ENCODE measurements at places on chromosomes 2 and 18.

DNA sequence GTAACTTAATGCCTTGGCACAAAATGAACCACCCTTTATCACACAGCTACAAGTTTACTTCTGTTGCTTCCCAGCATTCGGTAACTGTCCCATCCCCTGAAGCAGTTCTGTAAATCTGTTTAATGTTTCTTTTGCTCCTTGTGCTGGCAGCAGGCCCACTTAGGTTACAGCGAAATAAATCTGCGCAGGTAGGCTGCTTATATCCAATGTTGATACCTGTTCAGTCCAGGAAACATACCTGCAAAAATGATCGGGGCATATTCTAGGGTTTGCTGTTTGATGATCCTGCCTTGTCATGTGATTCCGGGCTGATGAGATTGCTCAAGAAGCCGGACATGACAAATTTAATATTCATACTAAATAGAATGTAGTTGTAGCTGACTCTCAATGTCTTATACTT lies 23.3 kb downstream of the PELI1 start:
- no peak for DNase-seq
- no peak overlapping the region for H3K4me3 ChIP-seq
- H3K27me3 ChIP-seq, result no peaks in the 10 kb centered on the region
- peaks cover 14% of the 10 kb centered on the region for H3K36me3 ChIP-seq

GRCh38 chr2:200257570-200257969 lies 48.9 kb upstream of the SPATS2L start:
- DNase-seq, result no peak
- no peak overlapping the region for H3K4me3 ChIP-seq
- H3K27ac ChIP-seq, result peak overlapping the region; percentile 17
- no peaks in the 10 kb centered on the region for H3K36me3 ChIP-seq
- H3K27me3 ChIP-seq, result no peaks in the 10 kb centered on the region
- peaks cover 26% of the 10 kb centered on the region for H3K4me1 ChIP-seq

DNA sequence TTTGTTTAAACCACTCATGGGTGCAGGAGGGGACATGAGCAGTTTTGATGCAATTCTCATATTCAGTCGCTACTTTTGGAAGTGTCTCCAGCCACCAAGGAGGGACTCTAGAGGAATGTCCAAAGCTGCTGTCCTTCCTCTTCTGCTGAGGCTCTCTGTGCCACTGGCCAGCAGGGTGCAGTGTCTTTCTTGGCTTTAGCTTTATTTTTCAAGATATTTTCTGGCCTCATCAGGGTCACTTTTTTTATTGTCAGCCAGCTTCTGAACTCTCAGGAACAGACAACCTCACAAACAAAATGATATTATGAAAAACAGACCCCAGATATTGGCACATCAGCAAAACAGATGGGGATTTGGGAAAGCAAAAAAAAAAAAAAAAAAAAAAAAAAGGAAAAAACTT lies 289.3 kb upstream of the ZSWIM2 start:
- H3K4me3 ChIP-seq, result no peak overlapping the region
- no peak overlapping the region for H3K27ac ChIP-seq
- no peaks in the 10 kb centered on the region for H3K36me3 ChIP-seq

DNA sequence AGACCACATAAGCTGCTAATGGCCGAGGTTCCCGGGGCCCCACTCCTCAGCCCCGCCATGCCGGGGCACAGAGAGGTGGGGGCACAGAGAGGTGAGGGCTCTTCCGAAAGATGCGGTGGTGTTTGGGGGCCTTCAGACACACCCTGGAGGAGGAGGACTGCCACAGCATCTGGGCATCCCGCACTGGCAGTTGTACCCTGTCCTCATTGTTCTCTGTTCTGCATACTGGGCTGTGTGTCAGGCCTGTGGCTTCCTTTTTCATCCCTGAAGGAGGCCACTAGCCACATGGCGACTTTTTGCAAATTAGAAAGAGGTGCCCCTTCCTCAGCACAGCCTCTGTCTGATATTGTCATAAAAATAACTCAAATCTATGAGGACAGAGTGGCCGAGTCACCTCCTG lies 150.1 kb downstream of the CTIF start:
- no peak for DNase-seq
- H3K4me1 ChIP-seq, result peaks cover 4% of the 10 kb centered on the region
- H3K36me3 ChIP-seq, result peaks cover 8% of the 10 kb centered on the region
- H3K27me3 ChIP-seq, result no peaks in the 10 kb centered on the region
- H3K27ac ChIP-seq, result no peak overlapping the region

DNA sequence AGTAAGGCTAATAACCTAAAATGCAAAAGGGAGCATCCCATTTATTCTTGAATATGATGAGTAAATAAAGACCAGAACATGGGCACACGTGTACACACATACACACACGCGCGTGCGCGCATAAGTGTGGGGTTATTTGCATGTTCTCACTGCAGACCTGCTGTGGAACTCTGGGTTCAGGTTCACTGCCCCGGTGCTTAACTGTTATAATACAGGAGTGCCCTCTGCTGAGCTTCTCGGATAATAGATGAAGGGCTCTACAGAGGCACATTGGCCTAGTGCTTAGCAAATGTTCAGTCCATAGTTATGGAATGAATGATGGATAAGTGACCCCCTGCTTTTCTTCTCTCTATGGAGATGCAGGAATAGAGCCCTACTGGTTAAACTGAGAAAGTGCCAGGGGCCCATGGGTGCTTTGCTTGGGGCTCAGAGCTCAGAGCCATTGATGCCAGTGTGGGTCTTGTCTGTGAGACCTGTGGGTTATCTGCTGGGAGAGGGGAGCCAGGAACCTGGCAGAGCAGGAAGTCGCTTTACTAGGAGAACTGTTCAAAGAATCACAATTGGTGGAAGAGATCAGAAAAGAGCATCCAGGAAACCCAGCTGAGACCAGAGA lies 3.6 kb upstream of the ARL4C start:
- no peak overlapping the region for H3K4me3 ChIP-seq
- peaks cover 13% of the 10 kb centered on the region for H3K27me3 ChIP-seq
- no peaks in the 10 kb centered on the region for H3K36me3 ChIP-seq

DNA sequence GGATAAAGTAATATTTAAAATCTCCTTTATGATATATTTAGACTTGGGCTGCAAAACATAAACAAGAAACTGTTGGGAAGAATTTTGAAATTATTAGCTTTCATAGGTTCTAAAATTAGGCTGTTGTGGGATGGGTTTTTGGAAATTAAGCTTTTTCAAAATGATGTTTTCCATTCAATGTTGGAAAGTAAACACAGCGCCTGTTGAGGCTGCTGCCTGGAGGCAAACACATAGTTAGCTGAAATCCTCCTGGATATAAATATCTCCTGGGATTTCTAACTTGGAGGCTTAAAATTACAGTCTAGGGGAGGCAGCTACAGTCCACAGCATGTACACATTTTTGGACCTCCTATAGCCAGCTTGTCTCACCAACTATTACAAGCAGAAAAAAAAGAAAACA lies 197.3 kb downstream of the DCC start:
- peaks cover 3% of the 10 kb centered on the region for H3K27me3 ChIP-seq
- no peaks in the 10 kb centered on the region for H3K36me3 ChIP-seq
- H3K27ac ChIP-seq, result no peak overlapping the region
- H3K4me1 ChIP-seq, result peaks cover 6% of the 10 kb centered on the region
- DNase-seq, result no peak

DNA sequence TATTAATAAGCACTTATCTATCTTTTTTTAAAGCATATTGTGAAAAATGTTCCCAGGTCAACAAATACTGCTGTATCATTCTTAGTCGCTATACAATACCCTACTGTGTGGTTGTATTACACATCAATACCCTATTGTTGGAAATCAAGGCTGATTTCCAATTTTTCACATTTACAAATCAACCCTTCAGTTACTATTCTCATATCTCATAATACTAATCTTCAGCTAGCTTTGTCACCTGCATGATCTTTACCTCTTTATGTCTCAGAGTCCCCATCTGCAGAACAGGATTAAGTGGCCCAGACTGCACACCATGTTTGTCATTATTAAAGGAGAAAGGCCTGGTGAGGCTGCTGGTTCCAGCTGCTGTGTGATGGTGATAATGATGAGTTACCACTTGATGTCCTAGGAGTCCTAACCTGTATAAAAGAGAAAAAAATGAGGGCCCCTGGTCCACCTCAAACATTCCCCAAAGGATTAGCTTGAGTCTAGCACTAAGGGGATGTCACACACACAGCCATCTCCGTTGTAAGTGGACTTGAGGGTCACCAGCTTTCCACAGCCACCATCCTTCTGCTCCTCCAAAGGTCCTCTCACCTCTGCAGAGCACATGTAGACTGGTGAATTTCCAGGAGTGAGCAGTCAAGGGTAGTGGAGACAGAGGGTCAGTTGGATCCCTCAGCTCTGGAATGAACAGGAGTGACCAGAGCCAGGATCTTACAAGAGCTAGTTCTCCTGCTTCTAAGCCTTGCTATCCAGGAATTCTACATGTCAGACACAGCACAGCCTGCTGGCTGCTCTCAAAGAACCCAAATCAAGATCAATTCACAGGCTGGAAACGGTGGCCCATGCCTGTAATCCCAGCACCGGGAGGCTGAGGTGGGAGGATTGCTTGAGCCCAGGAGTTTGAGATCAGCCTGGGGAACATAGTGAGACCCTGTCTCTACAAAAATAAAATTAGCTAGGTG lies 36.0 kb upstream of the BIN1 start:
- no peak for DNase-seq
- H3K4me3 ChIP-seq, result no peak overlapping the region
- peak overlapping the region; percentile 37 for H3K27ac ChIP-seq
- H3K27me3 ChIP-seq, result peaks cover 11% of the 10 kb centered on the region
- no peaks in the 10 kb centered on the region for H3K4me1 ChIP-seq

DNA sequence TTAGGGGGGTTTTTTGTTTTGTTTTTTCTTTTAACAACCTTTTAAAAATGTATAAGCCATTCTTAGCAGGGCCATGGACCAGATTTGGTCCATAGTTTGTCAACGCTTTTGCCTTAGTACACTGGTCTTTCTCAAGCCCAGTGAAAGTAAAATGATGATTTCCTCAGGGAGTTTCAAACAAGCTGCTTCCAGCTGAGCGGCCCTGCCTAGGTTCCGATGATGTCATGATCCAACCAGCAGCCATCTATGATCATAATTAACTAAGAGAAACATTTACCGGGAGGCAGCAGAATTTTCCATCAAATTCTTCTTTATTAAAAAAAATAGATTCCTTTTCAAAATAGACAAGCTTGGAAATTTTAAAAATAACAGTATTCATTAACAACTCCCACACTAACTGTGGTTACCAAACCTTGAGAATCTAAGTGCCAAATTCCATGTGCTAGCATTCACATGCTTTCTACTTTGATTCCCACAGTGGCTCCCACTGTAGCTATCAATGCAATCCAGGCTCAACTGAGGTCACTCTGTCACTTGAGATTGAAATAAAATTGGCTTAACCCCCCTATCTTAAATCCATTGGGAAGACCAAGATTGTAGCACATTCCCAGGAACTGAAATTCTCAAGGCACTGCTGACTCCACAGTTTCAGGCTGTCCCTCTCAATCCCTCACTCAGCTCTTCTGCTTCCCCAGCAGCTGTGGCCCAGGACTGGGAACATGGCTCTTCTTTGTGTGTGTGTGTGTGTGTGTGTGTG lies 148.9 kb downstream of the RNF152 start:
- peaks cover 26% of the 10 kb centered on the region for H3K4me1 ChIP-seq
- DNase-seq, result no peak
- no peak overlapping the region for H3K27ac ChIP-seq

- H3K27me3 ChIP-seq, result no peaks in the 10 kb centered on the region
- no peak overlapping the region for H3K4me3 ChIP-seq
- H3K4me1 ChIP-seq, result no peaks in the 10 kb centered on the region
- DNase-seq, result no peak
- H3K27ac ChIP-seq, result no peak overlapping the region
Measured at GRCh38 chr2:173326806-173327205, 27.9 kb upstream of the CDCA7 start.

- no peaks in the 10 kb centered on the region for H3K27me3 ChIP-seq
- no peaks in the 10 kb centered on the region for H3K4me1 ChIP-seq
Measured at GRCh38 chr2:13574831-13575230, 858.1 kb downstream of the TRIB2 start.

- no peak for DNase-seq
- peaks cover 3% of the 10 kb centered on the region for H3K27me3 ChIP-seq
- no peaks in the 10 kb centered on the region for H3K36me3 ChIP-seq
- H3K4me3 ChIP-seq, result no peak overlapping the region
Measured at GRCh38 chr2:38170067-38170466, 94.1 kb upstream of the CYP1B1 start.

DNA sequence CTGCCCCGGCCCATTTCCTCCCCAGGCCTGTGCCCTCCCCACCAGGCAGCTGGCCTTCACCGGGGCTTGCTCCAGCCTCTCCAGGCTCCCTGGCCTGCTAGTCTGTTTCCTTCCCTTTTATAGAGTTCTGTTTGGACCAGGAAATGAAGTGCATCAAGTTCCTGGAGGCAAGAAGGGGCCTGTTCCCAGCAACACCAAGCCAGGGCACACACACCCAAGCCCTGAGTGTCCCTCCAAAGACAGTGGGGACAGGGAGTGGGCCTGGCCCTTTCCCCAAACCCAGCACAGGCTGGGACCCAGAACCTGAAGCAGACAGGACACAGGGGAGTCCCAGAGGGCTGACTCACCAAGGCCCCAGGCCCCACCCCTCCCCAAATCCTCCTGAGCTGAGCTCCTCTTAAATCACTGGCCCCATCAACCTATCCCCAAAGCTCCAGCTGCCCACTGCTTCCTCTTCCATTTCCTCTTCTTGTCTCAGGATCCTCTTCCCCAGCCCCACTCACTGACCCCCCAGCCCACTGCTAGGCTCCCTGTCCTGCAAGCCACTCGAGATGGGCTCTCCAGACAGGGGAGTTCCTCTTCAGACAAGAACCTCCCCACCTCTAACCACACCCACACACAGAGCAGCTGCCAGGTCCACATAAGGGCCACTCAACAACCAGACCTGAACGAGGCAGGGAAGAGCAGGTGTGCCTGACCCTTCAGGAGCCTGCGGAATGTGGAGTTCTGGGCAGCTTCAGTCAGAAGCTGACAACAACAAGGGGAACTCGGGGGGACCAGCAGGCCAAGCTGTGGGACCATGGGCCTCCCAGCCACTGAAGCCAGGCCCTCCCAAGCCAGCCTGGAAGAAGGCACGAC lies 74.2 kb downstream of the TNS1 start:
- no peak for DNase-seq
- peaks cover 8% of the 10 kb centered on the region for H3K27me3 ChIP-seq
- H3K4me3 ChIP-seq, result no peak overlapping the region
- peaks cover 2% of the 10 kb centered on the region for H3K4me1 ChIP-seq
- H3K36me3 ChIP-seq, result no peaks in the 10 kb centered on the region
- H3K27ac ChIP-seq, result no peak overlapping the region

GRCh38 chr2:17765398-17765797 lies 11.5 kb downstream of the GEN1 start:
- no peaks in the 10 kb centered on the region for H3K36me3 ChIP-seq
- no peaks in the 10 kb centered on the region for H3K4me1 ChIP-seq
- H3K4me3 ChIP-seq, result no peak overlapping the region
- H3K27ac ChIP-seq, result no peak overlapping the region

GRCh38 chr2:222927600-222927999 lies 66.8 kb downstream of the ACSL3 start:
- no peak overlapping the region for H3K4me3 ChIP-seq
- no peak overlapping the region for H3K27ac ChIP-seq
- H3K4me1 ChIP-seq, result no peaks in the 10 kb centered on the region
- no peak for DNase-seq

- no peak overlapping the region for H3K4me3 ChIP-seq
- DNase-seq, result no peak
- H3K27me3 ChIP-seq, result no peaks in the 10 kb centered on the region
- H3K36me3 ChIP-seq, result peaks cover 1% of the 10 kb centered on the region
- H3K27ac ChIP-seq, result no peak overlapping the region
Measured at GRCh38 chr18:54740136-54740846, 88.0 kb upstream of the RAB27B start.

GRCh38 chr2:191404568-191404991 lies 159.4 kb downstream of the MYO1B start:
- H3K4me3 ChIP-seq, result no peak overlapping the region
- H3K36me3 ChIP-seq, result peaks cover 40% of the 10 kb centered on the region
